GM12865 (cell line): ENCODE measurements at places on chromosomes 11 and 22.

DNA sequence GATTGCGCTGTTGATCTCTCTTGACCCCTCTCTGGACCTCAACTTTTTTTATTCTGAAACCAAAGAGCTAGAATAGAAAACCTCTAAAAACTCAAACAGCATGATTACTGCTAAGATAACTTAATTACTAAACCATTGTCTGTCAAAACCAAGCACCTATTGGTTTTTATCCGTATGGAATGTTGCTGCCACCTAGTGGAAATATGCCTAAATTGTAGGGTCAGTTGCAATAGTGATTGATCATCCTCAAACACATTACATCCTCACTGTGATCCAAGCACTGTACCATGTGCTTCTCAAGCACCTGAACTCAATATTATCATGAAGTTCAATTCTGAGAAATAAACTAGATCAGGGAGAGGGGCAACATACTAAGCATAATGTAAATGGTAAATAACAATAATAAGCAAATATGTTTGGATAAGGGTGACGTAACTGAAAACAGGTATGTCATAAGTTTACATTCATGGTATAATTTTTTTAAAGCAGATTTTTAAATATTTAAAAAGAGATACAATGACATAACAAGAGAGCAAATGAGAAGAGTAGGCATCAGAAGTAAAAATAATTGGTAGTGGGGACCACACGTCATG is 3.8 kb upstream of the OR5A2 start:
- DNase-seq: peak; percentile 82

DNA sequence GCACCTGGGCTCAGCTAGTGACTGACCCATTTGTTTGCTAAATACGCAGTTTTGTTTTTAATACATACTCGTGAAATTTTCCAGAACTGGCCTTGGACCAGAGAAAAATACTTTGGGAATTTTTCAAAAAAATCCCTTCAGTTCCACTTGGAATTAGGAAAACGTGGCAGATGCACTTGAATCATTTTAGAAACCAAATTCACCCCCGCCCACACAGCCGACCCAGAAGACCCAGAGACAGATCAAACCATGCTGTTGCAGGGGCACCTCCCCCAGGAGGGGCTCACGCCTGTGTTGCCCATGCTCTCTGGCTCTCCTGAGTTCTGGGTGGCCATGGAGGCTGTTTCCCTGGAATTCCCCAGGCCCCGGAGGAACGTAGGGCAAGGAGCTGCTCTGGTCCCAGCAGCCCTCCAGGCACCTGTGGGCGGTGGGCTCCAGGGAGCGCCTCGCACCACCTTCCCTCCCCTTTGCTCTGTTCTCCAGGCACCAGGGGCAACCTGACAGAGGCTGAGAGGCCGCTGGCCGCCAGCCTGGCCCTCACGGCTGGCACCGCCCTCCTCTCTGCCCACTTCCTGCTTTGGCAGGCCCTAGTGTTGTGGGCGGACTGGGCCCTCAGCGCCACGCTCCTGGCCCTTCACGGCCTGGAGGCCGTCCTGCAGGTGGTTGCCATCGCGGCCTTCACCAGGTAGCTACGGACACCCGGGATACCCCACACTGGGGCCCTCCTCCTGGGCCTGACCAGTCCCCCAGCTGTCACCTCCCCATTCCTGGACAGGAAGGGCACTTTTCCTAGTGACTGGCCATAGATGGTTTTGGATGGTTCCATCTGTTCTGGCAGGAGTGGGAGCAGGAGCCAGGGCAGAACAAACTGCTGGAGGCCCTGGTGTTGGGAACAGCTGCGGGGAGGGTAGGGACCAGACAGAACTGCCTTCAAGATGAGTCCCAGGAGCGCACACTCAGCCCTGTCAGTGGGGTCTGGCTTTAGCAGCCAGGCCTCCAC is 3.3 kb upstream of the EPS8L2 start:
- no peak for DNase-seq

- DNase-seq: peak; percentile 65
Measured at GRCh38 chr11:71934213-71934612, 5.4 kb downstream of the RNF121 start.

- DNase-seq: no peak
Measured at GRCh38 chr22:42451499-42452145, 19.4 kb upstream of the NFAM1 start.

DNA sequence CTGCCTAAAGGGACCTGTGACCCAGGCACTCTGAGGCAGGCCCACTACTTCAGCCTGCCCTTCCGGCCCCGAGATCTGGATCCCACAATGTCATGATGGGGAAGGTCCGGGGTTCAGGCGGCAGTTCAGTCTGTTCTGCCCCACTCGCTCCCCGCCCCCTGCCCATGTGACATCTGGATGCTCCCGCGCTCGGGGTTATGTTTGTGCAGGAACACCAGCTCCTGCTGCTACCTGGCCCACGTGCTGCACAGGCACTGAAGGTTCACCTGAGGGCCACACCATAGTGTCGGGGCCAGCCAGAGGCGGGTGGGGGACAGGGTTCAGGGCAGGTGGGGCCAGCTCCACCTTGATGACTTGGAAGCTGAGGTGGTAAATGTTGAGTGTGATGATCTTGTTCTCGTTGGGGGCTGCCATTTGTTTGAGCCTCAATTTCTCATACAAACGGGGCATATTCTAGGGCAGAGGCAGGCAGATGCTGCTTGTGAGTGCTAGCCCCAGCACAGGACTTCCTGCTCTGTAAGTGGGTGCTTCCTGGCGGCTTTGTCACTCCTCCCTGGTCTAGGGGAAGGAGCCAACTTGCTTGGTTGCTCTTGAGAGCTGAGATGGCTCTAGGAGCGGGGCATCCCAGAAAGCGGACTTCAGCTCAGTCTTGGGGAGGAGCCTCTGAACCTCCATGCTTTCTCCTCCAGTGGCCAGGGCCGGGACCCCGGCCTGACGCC is 4.4 kb upstream of the SIPA1 start:
- DNase-seq: no peak

GRCh38 chr11:43687120-43687791 is 6.7 kb downstream of the HSD17B12 start:
- no peak for DNase-seq

DNA sequence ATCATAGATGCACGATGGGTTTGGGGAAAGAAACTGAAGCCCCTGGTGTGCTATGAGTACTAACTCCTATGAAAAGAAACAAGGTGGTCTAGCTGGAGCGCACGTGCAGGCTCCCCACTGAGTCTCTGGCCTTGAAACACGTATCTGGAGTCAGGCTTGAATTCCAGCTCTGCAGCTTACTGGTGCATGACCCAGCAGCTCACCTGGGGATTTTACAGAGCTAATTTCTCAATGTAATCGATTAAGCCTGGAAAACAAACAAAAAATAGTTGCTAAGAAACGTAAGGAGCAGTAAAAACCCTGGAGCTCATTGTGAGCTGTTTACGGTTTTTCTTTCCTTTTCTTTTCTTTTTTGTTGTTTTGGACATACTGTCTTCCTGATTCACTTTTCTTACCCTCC is 12.3 kb downstream of the KCNJ1 start:
- DNase-seq: no peak

DNA sequence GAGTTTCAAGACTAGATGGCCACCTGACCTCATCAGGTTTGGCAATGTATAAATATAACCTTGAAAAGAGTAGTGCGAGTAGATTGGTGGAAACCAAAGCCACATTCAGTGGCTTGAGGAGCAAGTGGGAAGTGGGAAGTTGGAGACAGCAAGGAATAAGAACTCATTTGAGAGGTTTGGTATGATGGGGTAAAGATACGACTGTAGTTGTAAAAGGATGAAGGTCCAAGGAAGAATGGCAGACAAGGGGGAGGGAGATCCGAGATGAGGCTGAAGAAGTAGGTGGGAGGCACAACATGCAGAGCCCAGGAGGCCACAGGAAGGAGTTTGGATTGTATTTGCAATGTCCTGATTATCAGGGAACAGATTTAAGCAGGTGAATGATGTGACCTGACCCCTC is 20.8 kb downstream of the RASSF10 start:
- no peak for DNase-seq

- peak; percentile 47 for DNase-seq
Measured at GRCh38 chr11:85595285-85595884, 31.8 kb downstream of the DLG2 start.

DNA sequence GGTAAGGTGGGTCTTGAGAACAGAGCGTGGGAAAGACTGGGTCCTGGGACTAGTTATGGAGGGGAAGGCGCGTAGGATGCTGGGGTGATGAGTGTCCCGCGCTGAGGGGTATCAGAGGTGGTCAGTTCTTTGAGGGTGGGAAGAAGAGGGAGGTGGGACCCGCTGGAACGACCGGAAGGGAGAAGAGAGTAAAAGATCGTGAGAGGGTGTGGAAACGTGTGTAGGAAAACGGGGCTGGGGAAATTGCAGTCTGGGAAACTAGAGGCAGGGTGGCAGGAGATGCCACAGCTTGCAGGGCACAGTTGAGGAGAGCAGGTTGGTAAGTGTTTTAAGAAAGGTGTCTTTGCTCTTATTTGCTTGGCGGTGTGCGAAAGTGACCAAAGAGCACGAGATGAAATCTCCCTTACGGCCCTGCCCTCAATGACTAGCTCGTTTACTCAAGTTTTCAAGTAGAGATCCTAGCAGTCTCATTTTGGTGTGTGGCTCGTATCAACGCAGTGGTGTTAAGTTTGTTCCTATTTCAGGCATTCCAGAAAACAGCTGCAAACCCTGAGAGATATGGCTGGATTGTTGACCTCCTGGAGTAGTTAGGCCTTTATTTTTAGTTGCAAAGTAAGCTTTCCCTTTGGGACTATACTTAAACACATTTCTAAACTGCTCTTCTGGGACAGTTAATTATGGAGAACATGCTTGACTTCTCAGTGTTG is 615 bp downstream of the STT3A start:
- peak; percentile 38 for DNase-seq

DNA sequence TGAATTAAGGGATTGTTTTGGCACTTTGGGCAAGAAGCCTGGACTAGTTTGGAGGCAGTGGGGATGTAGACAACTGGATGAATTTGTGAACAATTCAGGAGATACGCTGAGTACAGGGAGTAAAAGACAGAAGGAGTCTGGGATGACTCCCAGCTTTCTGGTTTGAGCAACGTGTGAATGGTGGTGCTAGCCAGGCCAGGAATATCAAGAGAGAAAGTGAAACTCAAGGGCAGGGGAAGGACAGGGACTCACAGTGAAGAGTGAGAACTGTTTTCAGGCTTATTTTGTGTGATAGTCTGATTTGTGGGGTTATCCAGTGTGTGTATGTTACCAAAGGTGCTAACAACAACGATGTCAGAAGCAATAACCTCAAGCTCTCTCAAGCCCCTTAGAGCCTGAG is 15.9 kb downstream of the CHRM1 start:
- no peak for DNase-seq

GRCh38 chr11:45964911-45965389 is 42.5 kb downstream of the LARGE2 start:
- DNase-seq: peak; percentile 76

DNA sequence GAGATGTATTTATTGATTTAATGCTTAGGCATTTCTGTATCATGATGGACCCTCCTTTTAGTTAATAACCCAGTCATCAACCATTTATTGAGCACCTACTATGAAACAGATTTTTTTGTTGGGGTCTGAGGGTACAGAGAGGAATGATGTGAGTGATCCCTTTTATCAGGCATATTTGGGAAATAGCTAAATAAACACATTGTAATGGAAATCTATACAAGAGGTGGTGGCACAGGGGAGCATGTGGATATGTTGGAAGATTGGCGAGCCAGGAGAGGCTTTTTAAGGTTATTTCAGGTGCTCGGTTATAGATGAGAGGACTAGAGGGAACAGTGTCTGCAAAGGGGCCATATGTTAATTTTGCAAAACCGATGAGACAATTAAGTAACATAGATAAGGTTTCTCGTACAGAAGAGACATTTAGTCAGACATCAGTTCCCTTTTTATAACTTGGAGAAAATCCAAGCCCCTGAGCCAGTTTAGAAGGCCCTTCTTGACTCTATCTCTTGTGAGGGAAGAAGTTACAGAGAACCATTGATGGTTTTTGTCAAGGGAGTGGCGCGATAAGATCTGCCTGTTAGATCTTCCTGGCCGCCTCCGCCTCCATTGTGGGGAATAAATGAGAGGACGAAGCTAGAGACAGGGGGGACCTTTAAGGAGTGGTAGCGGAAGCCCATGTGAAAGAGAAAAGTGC is 2.0 kb downstream of the ATXN10 start:
- no peak for DNase-seq

- DNase-seq: no peak
Measured at GRCh38 chr22:37926771-37927636, 20.9 kb downstream of the MICALL1 start.

- DNase-seq: no peak
Measured at GRCh38 chr11:69504576-69505335, 23.3 kb downstream of the LINC01488 start.

DNA sequence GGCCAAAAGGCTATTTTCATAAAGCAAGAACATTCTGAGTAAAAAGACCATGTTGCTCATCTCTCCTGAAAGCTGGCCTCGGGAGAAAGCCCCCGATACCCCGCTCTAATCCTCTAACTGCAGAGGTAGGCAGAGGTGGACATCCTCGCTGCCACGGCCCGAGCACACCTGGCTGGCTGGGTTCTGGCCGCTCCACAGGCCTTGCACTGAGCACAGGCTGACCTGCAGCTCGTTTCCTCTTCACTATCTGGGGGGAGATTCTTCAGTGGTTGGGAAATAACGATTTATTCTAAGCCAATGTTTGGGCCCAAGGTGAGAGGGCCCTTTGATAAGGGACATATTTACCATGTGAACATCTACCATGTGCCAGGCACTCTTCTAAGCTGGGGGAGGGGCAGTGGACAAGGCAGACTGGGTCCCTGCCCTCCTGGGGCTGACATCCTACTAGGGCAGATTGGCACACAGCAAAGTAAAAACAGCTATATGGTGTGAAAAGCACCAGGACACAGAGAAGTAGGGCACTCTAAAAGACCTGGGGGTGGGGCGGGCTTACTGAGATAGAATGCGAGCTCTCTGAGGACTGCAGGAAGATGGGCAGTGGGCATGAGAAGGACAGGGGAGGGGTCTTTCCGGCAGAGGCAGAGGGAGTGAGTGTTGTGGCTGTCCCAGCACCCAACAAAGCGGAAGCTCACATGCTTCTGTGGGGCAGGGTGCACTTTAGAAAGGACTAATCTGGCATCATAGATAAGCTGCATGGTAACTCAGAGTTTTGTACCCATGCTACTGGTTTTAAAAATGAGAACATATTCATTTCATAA is 65.5 kb upstream of the ARFGAP3 start:
- peak; percentile 20 for DNase-seq

DNA sequence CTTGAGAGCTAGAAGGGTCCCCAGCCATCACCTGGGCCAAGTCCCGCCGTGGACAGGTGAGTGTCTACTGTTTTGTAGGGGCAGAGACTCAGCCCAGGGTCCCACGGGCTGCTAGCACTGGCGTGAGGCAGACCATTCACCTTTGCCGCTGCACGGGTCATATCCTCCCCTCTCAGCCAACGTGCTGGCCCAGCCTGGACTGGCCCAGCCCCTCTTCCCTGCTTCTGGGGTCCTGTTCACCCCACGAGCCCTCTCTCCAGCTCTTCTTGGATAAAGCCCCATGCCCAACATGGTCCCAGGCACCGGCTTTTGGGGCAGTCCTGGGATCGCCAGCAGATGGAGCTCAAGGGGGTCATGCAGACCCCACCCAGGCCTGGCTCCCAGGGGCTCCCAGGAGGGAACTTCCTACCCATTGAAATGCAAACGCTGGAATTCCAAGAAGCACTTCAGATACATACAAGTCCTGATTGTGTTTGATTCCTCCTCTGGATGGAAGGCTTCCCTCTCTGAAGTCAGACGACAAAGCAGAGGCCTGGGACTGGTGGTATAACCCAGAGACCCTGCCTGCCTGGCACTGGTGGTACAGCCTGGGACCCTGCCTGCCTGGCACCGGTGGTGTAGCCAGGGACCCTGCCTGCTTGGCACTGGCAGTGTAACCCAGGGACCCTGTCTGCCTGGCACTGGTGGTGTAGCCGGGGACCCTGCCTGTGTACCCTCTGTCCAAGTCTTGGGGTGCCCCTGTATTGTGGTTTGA is 8.9 kb upstream of the SEPTIN5 start:
- no peak for DNase-seq
